ENCODE measurements at places on chromosomes 2 and 18.

- DNase-seq, result no peak
Measured at GRCh38 chr18:51559198-51559901, 361.9 kb upstream of the MEX3C start.

DNA sequence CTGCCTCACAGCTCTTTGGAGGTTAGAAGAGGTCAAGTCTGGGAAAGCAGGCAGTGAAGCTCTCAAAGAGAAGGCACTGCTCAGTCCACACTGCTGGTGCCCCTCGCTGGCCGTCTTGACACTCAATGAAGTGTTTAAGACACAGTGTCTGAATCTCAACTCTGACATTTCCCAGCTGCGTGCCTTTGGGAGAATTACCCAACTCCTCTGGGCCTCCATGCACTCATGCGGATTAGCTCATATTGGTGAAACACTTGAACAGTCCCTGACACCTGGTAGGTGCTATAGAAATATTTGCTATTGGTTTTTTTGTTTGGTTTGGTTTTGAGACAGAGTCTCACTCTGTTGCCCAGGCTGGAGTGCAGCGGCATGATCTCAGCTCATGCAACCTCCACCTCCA lies 281.0 kb downstream of the SRBD1 start:
- DNase-seq, result no peak

- no peak for DNase-seq
Measured at GRCh38 chr2:50649626-50650402, 382.1 kb downstream of the NRXN1 start.

- DNase-seq, result no peak
Measured at GRCh38 chr18:22226801-22227200, 57.4 kb downstream of the GATA6 start.

- peak; percentile 94 for DNase-seq
Measured at GRCh38 chr18:77065221-77065981, 67.2 kb downstream of the MBP start.
